ENCODE measurements at places on chromosomes 16 and 17.
A peak's percentile ranks its signal among the peaks of the same experiment; 100 is the strongest.

DNA sequence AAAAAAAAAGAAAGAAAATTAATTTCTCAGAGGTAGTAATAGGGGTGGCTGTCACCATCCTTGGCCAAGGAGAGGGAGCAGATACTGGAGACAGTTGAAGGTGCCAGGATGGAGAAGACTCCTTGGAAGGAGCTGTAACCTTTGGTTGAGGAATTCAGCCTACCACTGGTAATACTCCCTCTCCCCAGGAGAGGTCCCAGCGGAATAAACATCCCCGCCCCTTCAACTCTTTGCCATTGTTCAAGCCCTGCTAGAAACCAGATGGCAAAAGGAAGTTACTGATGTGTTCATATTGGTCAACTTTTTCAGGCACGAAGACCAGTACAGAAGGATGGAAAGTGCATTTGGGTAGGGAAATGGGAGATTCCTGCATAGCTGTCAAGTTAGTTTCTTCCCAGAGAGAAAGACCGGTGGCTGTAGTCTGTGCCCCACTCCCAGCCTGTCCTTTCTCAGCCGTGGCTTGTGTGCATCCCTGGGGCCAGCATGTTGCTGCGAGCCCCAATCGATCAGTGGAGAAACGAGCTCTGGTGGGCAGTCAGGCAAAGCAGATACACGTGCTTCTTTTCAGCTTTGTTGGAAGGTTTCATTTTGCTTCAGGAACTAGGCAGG lies 612.1 kb downstream of the MAF start:
- no peak for DNase-seq

GRCh38 chr16:68823401-68824135 lies 19.8 kb upstream of the TANGO6 start:
- no peak for DNase-seq

- no peak for DNase-seq
These were observed 540.3 kb downstream of the WWOX start for GRCh38 chr16:78639775-78640174.

DNA sequence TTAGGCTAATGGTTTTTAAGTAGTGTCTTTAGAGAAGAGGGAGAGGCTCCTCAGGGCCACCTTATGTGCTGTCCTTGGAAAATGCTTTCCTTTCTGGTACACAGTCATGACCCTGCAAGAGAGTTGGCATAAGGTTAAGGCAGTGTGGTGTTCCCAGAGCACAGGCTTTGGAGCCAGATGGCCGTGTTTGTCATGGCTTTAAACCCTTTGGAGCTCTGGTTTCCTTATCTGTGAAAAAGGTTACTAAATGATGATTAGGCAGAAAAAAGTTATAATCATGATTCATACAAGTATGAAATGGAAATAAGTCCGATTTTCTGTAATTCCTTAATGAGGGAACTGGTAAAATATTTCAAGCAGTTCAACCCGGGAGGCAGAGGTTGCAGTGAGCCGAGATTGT lies 13.2 kb downstream of the UTP4 start:
- DNase-seq: no peak

DNA sequence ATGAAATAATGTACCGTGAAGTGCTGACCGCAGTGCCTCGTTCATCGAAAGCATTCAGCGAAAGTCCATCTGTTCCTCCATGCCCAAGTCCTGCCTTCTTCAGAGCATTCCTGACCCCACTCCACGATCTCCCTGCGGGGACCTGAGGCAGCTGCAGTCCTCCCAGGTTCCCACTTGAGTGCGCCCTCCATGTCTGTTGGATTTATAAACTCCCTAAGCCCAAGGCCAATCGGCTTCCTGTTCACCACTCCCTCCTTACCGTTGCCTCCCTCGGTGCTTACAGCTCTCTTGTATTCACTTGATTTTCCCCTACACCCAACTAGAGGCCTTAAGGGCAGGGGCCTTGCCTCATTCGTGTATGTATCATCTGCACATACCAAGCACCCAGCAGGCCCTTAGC lies 2.8 kb downstream of the RAD51D start:
- DNase-seq: no peak

DNA sequence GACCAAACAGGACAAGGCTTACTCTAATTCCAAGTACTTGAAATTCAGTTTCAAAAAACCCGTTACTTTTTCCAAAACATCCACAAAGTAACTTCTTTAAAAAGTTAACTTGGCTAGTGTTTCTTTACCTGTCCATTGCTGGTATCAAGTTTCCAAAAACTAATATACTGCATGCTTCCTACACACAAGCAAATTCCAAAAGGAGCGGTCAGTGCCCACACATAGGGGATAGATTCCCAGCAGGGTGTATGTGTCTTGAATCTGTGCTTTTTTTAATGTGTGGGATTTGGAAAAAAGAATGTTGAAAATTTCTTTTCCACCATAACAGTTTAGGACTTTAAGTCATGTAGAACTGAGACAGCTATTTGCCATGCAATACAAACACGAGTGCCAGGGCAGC lies 367.8 kb upstream of the SOX9 start:
- DNase-seq: no peak

GRCh38 chr17:55883149-55883548 lies 132.3 kb downstream of the PCTP start:
- DNase-seq: no peak

DNA sequence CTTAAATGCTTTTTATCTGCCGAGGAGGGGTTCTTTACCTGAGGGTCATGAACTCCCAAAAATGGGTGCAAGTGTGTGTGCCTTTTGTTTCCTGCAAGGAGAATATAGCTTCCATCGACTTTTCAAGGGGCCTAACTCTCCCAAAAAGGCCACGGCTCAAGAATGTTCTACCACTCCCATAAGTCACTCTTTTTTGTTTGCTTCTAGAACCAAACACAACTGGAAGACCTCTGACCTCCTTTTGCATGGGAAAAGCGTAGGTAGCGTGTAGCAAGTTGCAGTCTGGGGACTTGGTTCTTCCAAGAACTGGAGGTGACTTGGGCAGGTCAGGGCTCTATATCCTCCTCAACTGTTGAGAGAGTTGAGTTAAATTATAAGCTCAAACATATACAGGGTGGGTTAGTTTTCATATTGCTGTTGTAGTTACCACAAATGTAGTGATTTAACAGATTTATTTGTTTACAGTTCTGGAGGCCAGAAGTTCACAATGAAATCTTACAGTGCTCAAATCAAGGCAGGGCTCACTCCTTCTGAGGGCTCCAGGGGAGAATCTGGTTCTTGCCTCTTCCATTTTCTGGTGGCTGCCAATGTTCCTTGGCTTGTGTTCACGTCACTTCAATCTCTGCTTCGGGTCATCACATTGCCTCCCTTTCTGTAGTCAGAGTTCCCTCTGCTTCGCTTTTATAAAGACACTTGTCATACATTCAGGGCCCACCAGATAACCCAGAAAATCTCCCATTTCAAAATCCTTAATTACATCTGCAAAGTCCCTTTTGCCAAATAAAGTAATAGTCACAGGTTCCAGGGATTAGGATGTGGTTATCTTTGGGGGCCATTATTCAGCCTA lies 1.4 kb downstream of the TMEM97 start:
- DNase-seq: no peak

DNA sequence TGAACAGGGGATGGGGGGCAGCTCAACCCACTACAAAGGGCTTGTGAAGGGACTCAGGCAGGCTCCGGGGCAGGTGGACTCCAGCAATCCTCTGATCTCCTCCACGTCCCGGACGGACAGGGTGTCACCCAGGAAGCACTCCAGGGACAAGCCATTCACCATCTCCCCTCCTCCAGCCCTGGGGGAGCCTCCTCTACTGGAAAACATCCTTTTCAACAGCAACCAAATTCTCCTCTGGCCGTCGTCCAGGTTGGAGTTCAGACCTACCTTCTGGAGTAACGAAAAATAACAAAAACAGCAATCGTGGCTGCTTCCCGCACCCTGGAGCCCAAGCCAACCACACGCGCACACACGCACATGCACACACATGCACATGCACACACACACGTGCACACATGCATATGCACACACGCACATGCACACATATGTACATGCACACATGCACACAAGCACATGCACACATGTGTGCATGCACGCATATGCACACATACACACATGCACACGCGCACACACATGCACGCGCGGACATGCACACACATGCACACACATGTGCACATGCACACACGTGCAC lies 8.9 kb upstream of the RBFOX3 start:
- DNase-seq: no peak

DNA sequence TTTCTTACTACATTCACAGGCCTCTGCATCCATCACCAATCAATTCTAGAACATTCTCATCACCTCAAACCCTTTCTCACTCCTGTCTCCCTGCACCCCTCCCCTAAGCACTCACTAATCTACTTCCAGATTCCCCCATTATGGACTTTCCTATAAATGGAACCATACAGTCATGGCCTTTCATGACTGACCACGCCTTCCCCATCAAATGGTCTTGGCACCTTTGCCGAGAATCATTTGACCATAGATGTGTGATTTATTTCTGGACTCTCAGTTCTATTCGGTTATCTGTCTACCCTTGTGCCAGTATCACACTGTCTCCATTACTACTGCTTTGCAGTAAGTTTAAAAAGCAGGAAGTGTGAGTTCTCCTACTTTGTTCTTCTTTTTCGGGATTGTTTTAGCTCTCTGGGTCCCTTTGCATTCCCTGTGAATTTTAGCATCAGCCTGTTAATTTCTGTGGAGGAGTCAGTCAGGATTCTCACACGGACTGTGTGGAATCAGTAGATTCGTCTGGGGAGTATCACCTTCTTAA lies 27.5 kb downstream of the GTF3C1 start:
- DNase-seq: no peak

GRCh38 chr16:76175718-76176117 lies 101.5 kb upstream of the CNTNAP4 start:
- DNase-seq: no peak

- no peak for DNase-seq
These were observed 36.9 kb downstream of the ZNF207 start for GRCh38 chr17:32386844-32387243.

- DNase-seq: no peak
These were observed 167.4 kb upstream of the CACNG5 start for GRCh38 chr17:66667491-66668030.

DNA sequence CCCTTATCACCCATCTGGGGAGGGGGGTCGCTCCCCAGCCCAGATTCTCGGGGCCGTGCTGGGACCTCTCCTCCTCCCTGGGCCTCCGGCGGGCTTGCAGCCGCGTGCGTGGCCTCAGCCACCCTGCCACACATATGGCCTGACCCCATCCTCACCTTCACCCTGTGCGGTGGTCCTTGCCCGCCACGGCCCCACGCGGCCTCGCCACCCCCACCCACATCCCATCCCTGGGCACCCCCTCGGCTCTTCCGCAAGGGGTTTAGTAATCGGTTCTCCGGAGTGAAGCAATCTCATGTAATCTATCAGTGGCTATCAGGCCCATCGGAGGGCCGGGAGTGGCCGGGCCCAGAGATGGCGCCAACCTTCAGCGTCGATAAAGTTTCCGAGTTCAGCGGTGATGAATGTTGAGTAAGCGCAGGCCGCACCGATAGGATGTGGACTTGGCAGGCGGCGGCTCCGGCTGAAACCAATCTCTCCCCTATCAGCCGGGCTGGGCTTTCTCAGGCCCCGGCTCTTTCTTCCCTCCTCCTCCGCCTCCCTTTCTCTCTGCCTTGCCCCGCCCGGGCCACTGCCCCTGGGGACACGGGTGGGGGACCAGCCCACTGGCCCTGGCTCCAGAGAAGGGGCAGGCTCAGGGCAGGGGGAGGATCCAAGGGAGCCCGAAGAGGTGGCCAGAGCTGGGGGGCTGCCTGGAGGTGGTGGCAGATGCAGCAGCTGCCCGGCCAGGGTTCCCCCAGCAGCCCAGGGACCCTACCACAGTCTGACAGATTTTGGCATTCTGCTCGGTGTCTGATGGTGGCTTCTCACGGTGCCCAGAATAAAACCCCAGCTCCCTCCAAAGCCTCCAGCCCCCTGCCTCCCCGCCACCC lies 20.8 kb downstream of the ZFPM1 start:
- no peak for DNase-seq

- DNase-seq: no peak
These were observed 10.4 kb downstream of the GALK1 start for GRCh38 chr17:75754378-75755204.

GRCh38 chr16:65855171-65856145 lies 511.0 kb upstream of the CDH5 start:
- DNase-seq: no peak

DNA sequence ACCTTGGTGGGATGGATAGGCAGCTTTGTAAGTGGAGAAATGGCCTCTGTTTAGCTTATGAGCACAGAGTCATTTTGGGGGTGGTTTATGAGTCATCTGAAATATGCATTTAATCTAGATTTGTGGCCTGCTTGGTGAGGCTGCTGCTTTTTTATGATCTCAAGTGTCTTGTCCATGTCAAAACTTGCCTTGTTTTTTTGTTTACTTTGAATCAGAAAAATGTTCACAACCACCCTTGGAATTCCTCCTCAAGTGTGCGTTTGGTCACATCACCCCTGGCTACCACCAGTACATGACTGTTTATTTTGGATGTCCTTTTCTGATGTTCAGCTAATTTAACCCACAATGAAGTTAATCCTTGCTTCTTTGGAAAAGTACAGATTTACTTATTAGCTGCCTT lies 64.6 kb downstream of the FTO start:
- no peak for DNase-seq

DNA sequence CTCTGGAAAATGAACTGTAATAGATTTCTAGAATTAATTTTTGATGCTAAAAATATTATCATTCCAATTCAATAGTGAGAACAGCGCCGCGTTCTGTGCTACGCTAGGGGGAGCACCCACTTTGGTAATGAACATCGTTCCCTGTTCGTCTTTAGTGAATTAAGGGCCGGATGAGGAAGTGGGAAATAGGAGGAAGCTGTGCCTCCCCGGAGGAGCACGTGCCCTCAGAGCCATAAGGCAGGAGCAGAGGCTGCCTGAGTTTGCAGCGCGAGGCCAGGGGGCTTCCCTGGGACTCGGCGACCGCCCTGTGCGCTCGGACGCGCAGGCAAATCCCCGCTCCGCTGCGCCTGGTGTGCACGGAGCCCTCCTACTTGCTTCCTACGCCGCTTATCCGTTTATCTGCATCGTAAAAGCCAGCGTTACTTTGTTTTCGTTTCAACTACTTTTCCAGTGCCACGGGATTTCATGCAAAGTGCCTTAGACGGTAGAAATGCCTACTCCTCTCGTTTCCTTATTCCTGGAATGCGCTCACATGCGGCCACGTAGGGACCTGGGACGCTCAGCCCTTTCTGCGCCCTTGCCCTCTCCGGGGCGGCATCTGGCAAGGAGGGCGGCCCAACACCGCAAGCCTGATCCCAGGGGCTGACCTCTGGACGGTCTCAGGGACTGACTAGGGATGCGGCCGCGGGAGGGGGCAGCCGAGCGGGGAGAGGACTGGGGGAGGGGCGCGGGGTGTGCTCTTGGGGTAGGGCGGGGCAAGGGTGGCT lies 76.4 kb downstream of the KCNJ12 start:
- DNase-seq: peak; percentile 5

DNA sequence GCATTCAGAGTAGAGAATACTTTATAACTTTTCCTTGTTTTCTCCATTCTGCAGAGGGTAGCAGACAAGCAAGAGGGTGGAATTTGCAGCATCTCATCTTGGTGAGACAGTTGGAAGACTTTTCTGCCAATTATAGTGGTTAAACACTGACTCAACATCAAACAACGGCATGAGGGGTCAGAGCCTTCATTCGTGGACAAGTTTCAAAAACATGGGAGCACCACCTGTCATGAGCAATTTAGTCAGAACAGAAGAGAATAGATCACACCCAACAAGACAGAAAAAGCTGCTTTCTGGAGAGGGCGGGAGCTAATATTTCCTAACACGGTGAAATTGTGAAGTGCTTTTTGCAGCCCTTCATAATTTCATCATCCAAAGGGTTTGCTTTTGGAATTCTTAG lies 17.9 kb upstream of the ZNF652 start:
- DNase-seq: no peak

- no peak for DNase-seq
These were observed 240.1 kb downstream of the FTO start for GRCh38 chr16:53944025-53944424.

- no peak for DNase-seq
These were observed 13.7 kb downstream of the HOXB4 start for GRCh38 chr17:48564188-48565021.
